ENCODE measurements at places on chromosomes 7 and 10.

DNA sequence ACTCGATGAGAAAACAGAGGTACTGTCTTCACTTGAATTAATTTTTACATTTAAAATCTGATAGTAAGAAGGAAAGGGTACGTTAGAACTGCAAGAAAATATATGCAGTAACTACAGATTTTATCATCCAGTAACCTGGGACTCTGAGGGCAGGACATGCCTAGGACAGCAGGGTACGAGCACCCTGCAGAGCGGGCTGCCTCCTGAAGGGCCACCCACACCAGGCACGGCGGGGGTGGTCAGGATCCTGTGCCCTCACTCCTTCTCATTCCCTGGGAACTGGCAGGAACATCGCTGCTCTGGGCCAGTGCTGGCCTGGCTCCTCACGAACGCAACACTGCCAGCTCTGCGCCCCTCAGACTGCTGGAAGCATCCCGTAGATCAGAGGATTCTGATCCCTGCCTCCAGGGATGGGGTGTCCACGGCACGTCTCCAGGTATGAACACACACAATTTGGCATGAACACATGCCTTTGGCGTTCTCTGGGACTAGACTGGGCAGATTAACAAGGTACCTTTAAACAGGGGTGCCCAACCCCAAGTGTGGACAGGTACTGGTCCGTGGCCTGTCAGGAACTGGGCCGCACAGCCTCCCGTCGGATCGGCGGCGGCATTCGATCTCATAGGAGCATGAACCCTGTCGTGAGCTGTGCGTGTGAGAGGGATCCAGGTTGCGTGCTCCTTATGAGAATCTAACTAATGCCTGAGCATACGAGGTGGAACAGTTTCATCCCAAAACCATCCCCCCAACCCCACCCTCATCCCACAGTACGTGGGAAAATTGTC lies 99.3 kb upstream of the FAM20C start:
- no peak for DNase-seq

GRCh38 chr7:100093925-100094486 lies 5.2 kb downstream of the COPS6 start:
- DNase-seq, result no peak

- DNase-seq, result no peak
These were observed 925.2 kb upstream of the GHITM start for GRCh38 chr10:83214136-83214535.

DNA sequence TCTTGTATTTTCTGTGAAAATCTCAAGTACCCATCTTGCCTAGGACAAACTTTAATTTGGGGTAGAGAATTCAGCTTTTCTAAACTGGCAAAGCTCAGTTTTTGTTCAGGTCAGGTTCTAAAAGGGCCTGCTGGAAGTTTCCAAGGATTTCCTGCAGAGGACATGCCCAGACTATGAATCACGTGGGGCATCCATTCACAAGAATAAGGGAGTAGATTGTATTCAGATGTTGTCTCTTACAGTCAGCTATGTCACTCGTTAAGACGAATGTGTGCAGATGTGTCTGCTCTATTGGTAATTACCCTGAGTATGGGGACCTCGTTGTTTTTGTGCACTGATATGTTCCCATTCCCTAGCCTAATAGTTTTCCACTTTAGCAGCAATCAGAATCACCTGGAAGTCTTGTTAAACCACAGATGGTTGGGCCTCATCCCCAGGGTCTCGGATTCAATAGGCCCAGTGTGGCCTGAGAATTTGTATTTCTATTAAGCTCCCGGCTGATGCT lies 81.0 kb upstream of the ITPRID1 start:
- DNase-seq, result no peak

DNA sequence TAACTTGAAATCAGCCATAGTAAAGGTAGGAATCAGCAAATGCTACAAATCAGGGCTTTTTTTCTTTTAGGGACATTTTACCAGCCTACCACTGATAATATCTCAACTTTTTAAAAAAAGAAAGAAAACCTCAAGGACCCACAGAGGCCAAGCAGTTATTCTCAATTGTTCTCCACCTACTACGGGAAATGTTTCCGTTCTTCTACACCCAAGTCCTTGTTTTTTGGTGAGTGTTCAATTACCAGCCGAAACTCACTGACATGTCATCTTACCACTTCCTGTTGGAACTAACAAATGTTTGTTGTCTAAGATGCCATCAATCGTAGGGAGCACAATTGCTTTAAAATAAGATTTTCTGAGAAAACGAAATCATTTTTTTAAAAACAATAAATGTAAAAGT lies 50.2 kb upstream of the CDK1 start:
- no peak for DNase-seq

GRCh38 chr7:131249003-131249402 lies 78.7 kb upstream of the MKLN1 start:
- no peak for DNase-seq

GRCh38 chr7:141045126-141045841 lies 28.6 kb upstream of the TMEM178B start:
- DNase-seq, result no peak

DNA sequence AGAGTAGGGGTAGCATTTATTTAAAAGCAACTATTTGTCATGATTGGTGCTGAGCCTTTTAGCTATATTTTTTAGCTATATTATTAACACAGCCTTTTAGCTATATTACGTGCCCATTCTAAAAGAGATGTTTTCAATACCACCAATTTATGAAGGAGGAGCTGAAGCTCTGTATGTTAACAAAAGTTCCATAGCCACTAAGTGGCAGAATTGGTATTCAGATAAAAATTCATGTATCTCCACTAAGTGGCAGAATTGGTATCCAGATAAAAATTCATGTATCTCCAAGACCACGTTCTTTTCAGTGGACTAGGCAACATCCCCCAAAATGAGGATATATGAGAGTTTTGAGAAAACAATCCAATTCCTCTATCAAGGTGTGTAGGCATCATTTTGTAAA lies 268.6 kb downstream of the HGF start:
- DNase-seq, result no peak

DNA sequence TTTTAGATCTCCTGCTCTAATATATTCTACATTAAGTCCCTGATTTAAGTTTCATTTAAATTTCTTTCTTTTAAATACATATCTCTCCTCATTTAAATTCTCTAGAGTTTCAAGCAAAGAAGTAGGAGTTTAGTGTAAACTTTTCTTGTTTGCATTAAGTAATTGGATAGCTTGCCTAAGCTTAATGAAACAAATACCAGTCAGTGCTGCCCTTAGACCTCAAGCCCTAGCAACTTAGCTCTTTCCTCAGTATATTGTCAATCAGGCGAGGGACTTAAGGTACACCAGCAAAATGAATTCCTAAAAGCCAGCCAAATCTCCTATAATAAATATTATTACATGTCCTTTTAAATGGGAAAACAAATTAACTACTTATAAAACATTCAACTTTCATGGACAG lies 101.5 kb downstream of the CHCHD3 start:
- no peak for DNase-seq

Measured in activated CD4-positive, alpha-beta T cell treated with anti-CD3 and anti-CD28 coated beads for 36 hours (primary cell).